ENCODE measurements at places on chromosomes 7 and 10. TPM values are rescaled to one million over a fixed set of nuclear protein-coding genes. Genes with fewer than 3 reads are reported as not detected.

The COL1A2 gene
- 209 TPM for total RNA-seq

The NPY4R2 gene
- total RNA-seq, result not detected

The ELMO1 gene
- total RNA-seq, result 98.2 TPM

DNA sequence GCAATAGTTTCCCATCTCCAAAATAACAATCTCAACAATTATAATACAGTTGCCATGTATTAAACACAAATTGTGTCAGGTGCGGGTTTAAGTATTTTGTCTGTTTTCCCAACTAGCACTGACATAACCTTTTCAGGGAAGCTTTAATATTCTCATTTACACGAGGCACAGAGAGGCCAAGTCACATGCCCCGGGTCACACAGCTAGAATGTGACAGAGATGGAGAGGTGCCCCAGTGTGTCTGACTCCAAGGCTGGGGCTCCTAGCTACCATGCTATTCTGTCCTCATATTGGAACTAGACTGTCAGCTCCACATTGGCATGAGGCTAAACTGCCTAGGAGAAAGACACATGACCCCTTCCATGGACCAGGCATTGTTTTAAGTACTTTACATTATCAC, 77.2 kb downstream of the COL13A1 start:
- H3K4me1 ChIP-seq, result peaks cover 24% of the 10 kb centered on the region
- H3K36me3 ChIP-seq, result no peaks in the 10 kb centered on the region
- H3K27me3 ChIP-seq, result no peaks in the 10 kb centered on the region
- DNase-seq, result no peak

GRCh38 chr10:44990965-44991364, 9.8 kb upstream of the ZNF22 start:
- peak; percentile 48 for DNase-seq
- H3K4me1 ChIP-seq, result peaks cover 7% of the 10 kb centered on the region
- no peaks in the 10 kb centered on the region for H3K27me3 ChIP-seq
- H3K27ac ChIP-seq, result no peak overlapping the region
- no peaks in the 10 kb centered on the region for H3K36me3 ChIP-seq

DNA sequence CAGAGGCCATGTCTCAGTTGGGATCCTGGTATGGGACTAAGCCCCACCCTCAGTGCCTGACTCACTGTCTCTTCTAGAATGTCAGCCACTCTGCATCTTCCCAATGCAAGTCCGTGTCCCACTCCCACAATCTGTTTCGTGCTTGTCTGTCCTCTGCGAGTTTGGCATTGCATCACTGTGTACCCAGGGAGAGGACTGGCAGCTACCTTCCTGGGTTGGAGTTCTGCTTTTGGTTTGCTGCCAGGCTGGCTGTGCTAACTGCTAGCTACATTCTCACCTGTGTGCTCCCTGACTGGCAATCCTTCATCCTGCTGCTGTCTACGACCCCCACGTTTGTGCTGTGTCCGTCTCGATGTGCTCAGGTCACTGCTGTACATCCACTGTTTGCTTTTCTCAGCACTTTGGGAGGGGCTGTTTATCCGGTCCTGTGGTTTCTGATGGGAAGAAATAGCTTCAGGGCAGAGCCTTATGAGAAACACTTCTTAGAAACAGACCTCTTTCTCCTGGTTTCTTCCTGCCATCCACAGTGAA, 56.0 kb upstream of the GLI3 start:
- no peak overlapping the region for H3K27ac ChIP-seq
- H3K4me3 ChIP-seq, result no peak overlapping the region
- DNase-seq, result no peak
- peaks cover 65% of the 10 kb centered on the region for H3K27me3 ChIP-seq

DNA sequence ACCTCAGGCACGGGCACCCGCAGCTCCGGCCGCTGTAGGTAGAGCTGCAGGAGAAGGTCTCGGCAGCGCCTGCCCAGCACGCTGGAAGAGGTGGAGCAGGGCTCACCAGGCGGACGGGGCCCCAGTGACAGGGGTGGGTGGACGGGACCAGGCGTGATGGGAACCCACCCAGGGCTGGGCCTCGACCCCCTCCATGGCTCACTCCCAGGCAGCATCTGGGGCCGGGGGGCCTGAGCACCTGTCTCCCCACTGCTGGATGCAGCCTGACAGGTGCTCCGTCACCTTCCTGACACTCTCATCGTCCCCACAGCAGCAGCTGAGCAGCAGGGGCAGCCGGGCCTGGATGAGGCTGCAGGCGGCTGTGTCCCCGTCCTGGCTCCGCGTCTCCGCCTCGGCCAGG, 16.7 kb upstream of the MICALL2 start:
- H3K4me3 ChIP-seq, result no peak overlapping the region
- DNase-seq, result no peak
- peaks cover 28% of the 10 kb centered on the region for H3K36me3 ChIP-seq
- H3K27me3 ChIP-seq, result no peaks in the 10 kb centered on the region

- H3K27ac ChIP-seq, result peak overlapping the region; percentile 42
- peaks cover 3% of the 10 kb centered on the region for H3K4me1 ChIP-seq
- H3K36me3 ChIP-seq, result peaks cover 19% of the 10 kb centered on the region
- peak; percentile 96 for DNase-seq
These were observed 11.5 kb upstream of the NT5C2 start for GRCh38 chr10:103204353-103205255.
